ENCODE measurements at places on chromosomes 2 and 18.

DNA sequence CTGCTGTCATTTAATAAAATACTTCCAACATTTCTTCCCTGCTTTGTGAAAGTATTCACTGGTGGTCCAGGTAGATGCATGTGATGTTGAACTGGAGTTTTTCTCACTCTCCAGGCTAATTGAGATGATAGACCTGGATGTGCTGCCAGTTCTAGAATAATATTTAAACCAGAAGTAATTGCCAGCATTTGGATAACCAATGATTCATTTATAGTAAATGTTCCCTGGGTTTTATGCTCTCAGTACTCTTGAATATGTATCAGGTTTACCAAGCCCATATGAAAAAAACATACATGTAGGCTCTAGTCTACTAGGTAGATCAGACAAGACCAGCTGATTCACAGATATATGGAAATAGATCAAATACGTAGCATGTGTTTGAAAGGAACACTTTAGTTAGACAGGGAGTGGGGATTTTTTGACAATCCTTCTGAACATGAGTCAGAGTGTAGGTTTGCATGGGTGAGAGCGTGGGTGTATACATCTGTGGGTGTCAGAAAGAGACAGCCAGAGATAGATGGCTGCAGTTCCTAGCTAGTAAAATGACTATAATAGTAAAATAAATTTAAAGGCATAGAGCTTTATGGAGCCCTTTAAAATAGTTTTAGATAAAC is 115.1 kb downstream of the NAB1 start:
- no peak for DNase-seq

- DNase-seq, result no peak
Observed at GRCh38 chr18:53887447-53887846, 337.0 kb downstream of the MBD2 start.

DNA sequence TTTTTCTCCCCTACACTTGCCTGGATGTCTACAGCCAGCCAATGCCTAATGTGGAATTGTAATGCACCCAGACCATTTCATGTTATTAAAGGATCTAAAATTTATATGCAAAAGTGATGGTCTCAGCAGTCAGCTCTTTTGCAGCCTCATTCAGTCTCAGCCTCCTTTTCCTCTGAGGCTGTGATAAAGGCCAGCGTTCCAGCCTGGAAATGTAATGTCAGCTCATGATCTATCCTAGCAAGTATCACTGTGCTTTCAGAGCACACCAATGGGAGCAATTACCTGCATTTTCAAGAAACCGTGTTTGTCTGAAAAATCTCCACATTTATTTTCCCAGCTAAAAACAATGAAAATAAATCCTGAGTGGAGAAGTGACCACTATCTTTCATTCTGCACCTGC is 274.6 kb downstream of the CDH20 start:
- no peak for DNase-seq

DNA sequence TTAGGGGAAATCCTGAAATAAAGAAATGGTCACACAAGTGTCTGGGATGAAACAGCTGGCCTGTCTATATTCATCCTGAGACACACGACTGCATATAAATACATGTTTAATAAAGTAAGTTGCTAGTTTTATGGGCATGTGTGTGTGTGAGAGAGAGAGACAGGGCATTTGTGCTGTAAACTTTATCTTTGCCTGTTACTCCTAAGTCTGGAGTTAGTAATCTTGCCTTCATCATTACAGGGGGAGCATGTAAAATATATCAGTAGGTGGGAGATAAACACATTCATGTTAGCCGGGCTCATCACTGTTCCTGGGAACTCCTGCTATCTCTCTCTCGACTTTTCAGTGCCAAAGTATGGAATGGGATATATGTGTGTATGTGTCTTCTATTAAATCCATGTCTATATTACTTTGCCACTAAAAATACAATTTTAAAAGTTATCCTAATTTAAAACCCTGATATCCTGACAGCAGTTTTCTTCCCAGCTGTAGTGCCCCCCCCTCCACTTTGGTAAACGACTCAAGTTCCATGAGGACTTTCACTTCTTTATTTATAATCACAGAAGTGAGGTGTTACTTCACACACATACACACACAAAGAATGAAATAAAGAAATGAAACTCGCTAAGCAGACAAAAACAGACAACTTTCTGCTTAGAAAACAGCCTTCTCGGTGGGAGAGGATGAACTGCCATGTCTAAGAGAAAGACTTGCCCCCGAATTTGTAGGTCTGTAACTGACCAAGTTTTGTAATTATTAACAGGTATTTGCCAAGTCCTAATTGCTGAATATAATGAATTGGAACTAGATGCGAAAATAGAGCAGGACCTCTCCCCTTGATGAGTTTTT is 947 bp downstream of the ZEB2 start:
- no peak for DNase-seq

DNA sequence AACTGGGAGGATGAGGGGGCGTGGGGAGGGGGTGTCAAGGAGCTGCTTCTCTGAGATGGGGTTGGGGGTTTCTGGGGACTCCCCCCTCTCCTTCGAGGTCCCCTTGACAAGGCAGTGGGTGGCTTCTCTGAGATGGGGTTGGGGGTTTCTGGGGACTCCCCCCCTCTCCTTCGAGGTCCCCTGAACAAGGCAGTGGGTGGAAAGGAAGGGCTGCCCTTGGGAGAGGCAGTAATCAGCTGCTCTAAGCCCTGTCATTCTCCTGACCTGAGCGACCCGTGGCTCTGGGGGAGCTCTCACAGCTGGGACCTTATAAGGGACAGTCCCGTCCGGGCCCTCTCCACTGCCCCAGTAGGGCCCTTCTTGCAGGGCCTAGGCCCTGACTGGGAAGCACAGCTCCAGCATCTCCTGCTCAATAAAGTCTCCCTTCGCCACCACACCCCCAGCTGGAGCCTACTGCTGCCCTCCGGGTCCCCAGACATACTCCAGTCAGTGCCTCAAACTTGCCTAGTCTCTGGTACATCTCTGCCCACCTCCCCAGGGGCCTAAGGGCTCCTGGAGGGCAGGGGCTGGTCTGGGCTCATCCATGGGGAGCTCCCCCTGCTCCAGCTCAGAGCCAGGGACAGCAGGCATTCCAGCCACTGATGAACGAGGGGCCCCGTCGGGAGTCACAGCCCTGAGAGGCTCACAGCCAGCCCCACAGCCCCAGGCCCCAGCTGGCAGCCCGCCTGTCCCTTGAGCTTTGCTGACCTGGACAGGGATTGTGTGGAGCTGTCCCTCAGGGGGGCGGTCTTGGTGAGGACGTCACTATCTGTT is 2.8 kb downstream of the GAREM2 start:
- DNase-seq, result no peak

Data from NCI-H1417 treated with DMSO at 0.1 percent for 48 hours (cell line).